ENCODE measurements at places on chromosomes 3 and 15. TPM values are rescaled to one million over a fixed set of nuclear protein-coding genes. Genes with fewer than 3 reads are reported as not detected.

DNA sequence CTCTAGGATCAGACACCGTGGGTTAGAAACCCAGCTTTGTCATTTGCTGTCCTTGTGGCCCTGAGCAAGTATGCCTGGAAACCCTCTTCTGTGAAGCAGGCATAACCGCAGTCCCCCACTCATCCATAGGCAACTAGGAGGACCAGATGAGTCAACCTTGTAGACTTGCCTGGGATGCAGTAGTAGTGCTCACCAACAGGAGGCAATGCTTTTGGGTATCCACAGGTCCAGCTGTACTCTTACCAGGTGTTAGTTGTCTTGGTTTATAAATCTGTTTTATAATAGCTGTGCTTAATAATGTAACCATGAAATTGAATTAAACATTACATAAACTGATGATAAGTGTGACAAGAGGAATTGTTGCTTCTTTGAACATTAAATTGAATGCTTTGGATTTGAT, 389.3 kb downstream of the IL20RB start:
- DNase-seq: no peak

DNA sequence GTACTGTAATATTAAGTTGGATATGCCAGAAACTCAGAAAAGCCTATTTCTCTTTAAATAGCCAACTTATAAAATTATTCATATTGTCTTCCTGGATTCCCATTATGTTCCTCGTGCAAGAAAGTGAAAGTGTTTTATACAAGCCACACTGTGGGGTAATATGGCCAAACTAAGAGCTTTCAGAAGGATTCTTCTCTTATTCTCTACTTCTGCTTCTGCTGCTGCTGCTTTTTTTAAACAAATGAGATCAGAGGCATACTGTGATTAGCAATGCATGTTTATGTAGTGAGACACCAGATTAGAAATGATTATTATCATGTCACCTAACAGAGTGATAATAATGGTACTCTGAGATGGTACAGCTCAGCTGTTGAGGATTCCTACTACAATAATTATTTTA, 1026.5 kb upstream of the CFAP20DC start:
- DNase-seq: no peak

CLSTN2 gene
- 0.25 TPM for polyA plus RNA-seq

- no peak for DNase-seq
These were observed 21.9 kb upstream of the MINAR1 start for GRCh38 chr15:79410237-79410636.

BCHE gene
- polyA plus RNA-seq: 2.1 TPM

GRCh38 chr3:45181496-45181895, 35.3 kb upstream of the CDCP1 start:
- no peak for DNase-seq

DNA sequence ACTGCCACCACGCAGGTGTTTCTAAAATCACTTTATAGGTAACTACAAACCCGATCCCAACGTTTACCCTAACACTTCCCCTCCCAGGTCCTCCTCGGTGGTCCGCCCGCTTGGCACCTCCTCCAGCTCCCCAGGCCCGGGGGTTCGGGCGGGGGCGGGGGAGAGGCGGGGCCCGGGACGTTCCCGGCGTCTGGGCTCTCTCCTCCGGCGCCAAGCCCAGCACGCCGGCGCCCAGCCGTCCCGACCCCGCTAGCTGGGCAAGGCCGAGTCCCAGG, 562 bp downstream of the CGGBP1 start:
- DNase-seq: no peak

- DNase-seq: no peak
These were observed 250.1 kb upstream of the WNT5A start for GRCh38 chr3:55737186-55737585.

DNA sequence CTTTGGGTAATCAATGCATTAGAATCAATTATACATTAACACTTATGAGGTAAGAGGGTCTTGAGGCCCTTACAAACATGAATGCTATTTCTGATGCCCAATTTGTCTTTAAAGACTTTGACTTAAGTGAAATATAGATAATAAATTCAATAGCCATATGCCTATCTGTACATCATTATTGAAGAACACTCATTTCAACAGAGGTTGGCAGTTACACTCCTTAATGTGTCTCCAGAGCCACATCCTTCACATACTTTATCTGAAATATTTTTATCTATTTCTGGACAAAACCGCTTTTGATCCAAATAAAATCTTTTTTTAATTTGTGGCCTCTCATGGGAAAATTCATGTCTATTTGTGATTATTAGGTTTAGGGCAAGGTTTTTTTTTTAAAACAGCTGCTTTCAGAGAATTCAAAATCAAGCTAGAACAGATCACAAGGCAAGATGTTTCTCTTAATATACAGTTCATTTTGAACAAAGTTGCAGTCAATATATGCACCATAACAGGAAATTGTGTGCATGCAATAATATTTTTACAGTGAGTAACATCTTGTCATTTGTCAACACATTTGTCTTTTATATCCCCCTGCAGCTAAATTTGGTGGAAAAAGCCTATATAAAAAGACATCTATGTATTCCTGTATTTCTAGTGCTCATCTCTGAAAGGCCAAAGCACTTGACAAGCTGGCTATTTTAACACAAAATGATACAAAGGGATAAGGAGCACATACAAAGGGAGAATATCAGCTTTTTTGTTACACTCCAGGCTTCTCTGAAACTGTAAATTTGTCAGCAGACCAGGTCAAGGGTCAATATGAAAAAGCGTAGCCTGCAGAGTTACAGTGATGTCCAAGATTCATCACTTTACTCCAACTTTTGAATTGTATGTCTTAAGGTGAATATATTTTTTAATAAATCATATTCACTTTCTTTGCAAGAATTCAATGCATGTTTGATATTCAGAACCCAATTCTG, 146.2 kb upstream of the DPH6 start:
- no peak for DNase-seq

GRCh38 chr3:11154036-11154952, at the start of gene HRH1:
TSS of gene HRH1 (plus strand) at chr3:11154493. CDS start at chr3:11259038, 104,545 bp downstream.
- no peak for DNase-seq

GRCh38 chr3:15527031-15527459, 5.5 kb upstream of the COLQ start:
- DNase-seq: no peak

DNA sequence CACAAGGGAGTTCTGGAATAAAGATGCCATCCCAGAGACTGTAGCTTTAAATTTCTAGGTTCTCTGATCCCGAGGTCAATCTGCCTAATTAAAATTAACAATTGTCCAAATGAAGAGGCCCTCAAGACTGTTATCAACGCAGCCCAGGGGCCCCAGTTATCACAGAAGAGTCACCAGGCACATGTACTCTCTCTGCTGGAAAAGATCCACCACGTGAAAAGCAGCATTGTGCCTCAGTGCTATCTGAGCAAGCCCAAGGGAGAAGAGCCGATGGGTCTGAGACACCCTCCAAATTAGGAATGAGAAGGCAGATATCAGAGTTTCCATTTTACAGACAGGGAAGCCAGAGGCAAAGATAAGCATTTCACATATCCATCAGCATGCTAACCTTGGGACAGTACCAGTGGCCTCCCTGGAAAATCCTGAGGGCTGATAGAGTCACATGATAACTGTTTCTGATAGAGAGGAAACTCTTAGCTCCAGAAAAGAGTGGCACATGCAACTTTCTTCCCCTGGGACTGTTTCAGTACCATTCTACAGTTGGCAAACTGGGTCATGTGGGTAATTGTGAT, 55.5 kb downstream of the ITGB5 start:
- no peak for DNase-seq

GRCh38 chr3:167882057-167882667, 146.6 kb downstream of the SERPINI1 start:
- DNase-seq: no peak

DNA sequence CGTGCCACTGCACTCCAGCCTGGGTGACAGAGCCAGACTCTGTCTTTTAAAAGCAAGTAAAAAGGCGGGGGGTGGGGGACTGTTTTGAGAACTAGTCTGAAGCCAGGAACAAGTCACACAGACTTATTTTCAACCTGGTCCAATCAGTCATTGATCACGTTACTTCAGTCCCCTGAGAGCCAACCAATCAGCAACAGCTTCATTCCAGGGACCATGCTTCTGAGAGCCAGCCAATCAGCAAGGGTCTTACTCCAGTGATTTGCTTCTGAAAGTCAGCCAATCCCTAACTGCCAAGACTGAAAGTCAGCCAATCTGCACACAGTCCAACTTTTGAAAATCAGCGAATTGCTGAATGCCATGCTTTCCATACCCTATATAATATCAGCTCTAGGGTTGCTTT, 48.6 kb upstream of the C15orf39 start:
- DNase-seq: no peak

DNA sequence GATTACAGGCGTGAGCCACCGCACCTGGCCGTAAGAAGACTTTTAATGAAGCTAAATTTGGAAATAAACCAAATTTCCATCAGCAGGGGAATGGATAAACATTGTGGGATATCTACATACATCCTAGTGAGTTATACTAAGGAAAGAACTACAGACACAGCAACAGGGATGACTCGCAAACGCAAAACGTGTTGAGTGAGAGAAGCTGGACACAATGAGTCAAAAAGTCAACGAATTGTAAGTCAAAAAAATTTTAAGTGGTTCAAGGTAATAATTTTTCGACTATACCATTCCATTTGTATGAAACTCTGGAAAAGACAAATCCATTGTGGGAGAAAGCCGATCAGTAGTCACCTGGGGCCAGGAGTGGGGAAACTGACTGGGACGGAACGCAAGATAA, 19.9 kb downstream of the PLA2G4F start:
- no peak for DNase-seq

DNA sequence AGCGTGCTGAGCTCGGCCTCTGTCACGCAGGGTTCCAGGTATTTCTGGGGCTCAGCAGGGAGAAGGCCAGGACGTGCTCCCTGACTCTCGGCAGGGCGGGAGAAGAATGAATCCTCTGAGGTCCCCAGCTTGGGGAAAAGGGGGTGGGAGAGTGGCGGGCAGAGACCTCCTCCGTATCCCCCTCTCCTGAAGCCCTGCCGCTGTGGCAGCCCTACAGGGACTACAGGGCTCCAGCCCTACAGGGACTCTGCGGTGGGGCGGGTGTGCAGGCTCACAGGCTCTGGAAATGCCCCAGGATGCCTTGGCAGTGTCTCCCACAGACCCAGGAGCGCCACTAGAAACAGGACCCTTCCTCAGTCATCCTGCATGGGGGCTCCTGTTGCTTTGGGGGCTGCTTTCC, 46.2 kb downstream of the HMCES start:
- no peak for DNase-seq

DNA sequence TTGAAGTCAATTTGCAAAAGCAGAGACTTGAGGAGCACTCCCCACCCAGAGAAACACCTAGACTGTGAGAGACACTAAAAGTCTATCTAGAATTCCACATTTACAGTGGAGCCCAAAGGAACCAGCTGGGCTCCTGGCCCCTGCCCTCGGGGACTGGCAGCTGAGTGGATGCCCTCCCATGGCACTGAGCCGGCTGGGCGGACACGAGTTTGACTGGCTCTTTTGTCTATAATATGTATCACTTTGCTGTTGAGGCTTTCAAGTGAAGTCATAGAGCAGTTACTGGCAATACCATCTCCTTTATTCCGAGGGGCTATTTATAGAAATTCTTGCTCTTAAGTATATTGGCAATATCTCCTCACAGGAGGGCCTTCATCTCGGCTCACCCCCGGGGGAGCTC, 65.8 kb upstream of the TNFAIP8L3 start:
- no peak for DNase-seq

GRCh38 chr3:56207922-56208321, 260.3 kb downstream of the ERC2 start:
- DNase-seq: no peak

GRCh38 chr15:99239545-99240198, 9.7 kb downstream of the TTC23 start:
- DNase-seq: no peak

- DNase-seq: peak; percentile 31
These were observed 798 bp downstream of the GCHFR start for GRCh38 chr15:40764629-40765103.
